ENCODE measurements at places on chromosomes 6 and 20.

GRCh38 chr6:3370361-3371221, 86.3 kb downstream of the SLC22A23 start:
- no peak for DNase-seq

DNA sequence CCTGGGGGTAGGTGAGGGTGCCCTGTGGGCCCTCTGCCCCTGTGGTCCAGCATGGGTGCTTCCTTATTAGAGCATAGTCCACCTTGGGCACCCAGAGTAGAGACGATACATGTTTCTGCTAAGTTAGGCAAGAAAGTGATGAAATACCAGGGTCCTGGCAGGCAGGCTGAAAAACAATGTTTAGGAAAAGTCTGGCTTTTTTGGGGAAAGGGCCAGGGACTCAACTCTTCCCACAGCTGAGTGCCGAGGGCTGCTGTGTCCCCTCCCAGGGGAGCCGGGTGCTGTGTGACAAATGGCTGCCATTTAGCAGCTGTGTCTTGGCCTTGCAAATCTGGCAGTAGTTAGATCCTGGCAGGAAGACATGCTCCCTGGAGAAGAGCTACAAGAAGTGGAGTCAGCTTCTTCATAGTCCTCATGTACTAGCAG, 61.5 kb downstream of the RREB1 start:
- DNase-seq = no peak

DNA sequence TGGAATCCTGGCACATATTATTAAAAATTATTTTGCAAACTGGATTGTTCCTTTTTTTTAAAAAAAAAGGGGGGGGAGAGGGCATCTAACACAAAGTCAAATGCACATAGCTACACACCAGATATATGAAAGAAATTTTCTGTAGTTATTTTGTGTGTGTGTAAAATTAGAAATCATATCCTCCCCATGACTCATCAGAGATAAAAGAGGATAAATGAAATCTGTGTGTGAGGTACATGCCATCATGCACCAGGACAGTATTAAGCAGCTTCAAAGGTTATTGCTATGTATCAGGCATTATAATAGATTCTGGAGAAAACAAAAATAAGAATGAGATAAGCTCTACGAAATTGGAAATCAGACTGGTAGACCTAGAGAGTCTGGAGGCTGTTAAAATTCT, 5.2 kb downstream of the BTBD9 start:
- no peak for DNase-seq

- DNase-seq = no peak
Observed at GRCh38 chr6:54254886-54255285, 53.4 kb upstream of the TINAG start.

DNA sequence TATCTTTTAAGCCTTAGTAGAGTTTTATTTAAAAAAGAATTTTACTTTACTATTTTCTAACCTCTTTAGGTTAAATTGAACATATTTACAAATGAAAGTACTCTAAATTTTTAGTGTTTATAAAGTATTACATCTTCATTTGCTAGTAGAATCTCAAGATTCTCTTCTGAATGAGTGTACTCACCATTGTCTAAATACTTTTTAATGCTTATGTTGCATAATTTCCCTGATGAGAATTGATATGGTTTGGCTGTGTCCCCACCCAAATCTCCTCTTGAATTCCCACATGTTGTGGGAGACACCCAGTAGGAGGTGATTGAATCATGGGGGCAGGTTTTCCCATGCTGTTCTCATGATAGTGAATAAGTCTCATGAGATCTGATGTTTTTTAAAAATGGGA, 53.6 kb downstream of the VIP start:
- no peak for DNase-seq

DNA sequence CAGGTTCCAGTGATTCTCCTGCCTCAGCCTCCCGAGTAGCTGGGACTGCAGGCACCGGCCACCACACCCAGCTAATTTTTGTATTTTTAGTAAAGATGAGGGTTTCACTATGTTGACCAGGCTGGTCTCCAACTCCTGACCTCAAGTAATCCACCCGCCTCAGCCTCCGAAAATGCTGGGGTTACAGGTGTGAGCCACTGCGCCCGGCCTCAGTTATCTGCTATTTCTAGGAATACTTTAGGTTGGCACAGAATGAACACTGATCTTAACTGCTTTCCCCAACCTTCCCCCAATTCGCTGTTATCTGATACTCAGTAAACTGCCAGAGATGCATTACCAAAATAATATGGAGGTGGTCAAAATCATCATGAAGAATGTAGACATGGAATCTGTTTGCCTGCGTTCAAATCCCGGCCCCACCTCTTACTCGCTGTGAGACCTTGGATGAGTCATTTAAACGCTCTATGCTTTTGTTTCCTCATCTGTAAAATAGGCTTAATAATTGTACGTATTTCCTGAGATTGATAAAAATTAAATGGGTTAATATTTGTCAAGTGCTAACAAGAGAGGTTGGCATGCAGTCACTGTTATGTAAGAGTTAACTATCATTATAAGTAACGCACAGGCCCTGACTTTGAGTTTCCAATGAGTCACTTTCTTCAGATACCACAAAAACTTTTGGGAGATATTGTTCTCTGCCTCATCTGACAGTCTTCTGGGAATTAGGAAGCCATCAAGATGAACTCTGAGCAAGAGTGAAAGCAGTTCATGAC, 44.5 kb upstream of the NCOA3 start:
- DNase-seq = no peak

- DNase-seq = no peak
Observed at GRCh38 chr20:25280051-25280573, 32.2 kb downstream of the PYGB start.

DNA sequence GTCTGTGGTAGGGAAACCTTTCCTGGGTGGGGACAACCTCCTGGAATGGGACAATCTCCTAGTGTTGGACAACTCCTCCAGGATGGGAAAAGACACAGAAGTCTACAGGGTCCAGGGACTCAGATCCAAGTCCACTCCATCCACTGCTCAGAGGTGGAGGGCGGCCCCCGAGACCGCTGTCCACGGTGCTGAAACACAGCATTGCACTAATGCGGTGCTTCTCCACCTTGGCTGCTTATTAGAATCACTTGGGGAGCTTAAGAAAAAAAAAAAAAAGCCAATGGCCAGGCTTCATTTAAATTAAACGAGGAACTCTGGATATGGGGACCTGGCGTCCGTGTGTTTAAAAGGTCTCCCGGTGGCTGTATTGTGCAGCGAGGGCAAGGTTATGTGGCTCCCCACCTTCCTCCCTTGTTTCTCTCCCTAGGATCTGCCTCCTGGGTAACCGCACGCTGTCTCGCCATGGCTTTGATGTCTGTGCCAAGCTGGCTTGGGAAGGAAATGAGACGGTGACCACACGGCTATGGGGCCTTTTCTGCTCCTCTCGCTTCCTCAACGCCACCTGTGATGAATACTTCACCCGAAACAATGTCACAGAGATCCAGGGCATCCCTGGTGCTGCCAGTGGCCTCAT, 12.0 kb downstream of the SLC12A5 start:
- DNase-seq = peak; percentile 39

DNA sequence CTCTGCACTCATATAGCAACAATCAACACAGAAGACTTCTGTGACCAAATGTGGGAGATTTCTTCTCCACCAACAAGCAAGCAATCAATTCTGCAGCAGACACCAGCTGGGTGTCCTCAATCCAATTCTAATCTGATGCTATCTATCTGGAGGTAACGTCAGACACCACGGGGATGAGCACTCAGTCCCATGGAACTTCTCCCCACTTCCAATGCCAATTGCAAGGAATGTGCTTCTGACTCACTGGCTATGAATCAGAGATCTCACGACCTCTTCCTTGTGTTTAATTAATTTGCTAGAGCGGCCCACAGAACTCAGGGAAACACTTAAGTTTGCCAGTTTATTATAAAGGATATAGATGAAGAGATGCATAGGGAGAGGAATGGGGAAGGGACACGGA, 103.5 kb upstream of the SIRPG start:
- DNase-seq = no peak

- peak; percentile 17 for DNase-seq
Observed at GRCh38 chr6:117449549-117450439, 24.1 kb upstream of the ROS1 start.

- no peak for DNase-seq
Observed at GRCh38 chr6:31978831-31979230, 3.0 kb upstream of the C4A start.

GRCh38 chr20:36035745-36036144, 67.4 kb downstream of the CNBD2 start:
- DNase-seq = no peak

- DNase-seq = no peak
Observed at GRCh38 chr6:122853259-122853995, 64.4 kb downstream of the SMPDL3A start.

DNA sequence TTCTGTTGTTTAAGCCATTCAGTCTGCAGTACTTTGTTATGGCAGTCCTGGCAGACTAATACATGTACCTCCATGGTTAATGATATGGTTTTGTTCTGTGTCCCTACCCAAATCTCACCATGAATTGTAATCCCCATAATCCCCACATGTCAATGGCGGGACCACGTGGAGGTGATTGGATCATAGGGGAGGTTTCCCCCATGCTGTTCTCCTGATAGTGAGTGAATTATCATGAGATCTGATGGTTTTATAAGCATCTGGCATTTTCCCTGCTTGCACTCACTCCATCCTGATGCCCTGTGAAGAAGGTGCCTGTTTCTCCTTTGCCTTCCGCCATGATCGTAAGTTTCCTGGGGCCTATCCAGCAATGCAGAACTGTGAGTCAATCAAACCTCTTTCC, 57.5 kb upstream of the NT5E start:
- no peak for DNase-seq

GRCh38 chr6:118186672-118187567, 279.9 kb downstream of the SLC35F1 start:
- no peak for DNase-seq

DNA sequence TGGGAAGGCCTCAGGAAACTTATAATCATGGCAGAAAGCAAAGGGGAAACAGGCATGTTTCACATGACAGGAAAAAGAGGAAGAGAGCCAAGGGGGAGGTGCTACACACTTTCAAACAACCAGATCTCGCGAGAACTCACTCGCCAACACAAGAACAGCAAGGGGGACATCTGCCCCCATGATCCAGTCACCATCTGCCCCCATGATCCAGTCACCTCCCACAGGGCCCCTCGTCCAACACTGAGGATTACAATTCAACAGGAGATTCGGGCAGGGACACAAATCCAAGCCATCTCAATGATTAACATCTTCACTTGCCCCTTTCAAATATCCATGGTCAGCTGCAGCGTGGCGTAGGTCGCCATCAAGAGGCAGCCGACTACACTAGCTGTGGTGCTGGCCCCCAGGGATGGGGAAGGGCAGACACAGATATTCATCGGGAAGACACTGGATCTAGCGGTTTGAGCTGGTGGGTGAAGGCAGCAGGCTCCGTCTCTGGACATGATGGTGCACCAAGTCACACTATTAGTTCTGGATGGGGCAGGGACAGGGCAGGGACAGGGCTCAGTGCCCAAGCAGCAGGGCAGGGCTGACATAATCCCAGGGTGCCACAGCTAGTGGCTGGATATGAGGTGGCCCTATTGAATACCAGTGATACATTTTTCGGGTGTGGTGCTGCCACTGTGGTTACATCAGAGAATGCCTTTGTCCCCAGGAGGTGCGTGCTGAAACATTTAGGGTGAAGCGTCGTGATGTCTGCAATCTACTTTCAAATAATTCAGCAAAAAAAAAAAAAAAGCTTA, 31.6 kb downstream of the TUBB2B start:
- DNase-seq = no peak

- DNase-seq = no peak
Observed at GRCh38 chr6:115004982-115005381, 662.2 kb upstream of the HS3ST5 start.

GRCh38 chr20:48638546-48638945, 189.3 kb downstream of the PREX1 start:
- no peak for DNase-seq

- DNase-seq = no peak
Observed at GRCh38 chr20:834151-834746, 734 bp downstream of the FAM110A start.

DNA sequence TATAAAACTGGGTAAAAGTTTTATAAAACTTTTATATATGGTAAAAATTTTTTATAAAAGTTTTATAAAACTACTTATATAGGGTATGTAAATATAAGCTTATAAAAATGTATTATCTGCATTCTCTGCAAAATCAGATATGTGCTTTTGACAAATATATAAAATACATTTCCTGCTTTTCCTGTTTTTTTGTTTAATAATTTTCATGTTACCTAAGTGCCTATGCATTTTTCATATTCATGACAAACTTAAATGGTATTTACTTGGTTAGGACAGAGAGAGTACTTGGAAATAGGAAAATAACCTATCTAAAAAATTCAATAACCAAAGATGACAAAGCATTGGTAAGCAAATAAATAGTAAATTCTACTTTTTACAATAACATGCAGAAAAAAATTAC, 41.2 kb downstream of the ADGRG6 start:
- DNase-seq = no peak

GRCh38 chr20:48056218-48056617, 270.9 kb upstream of the SULF2 start:
- DNase-seq = no peak

GRCh38 chr6:31572041-31572911, at the start of gene LTA:
LTA (plus strand) TSS chr6:31572289; CDS start chr6:31572743, 454 bp downstream.
- peak; percentile 72 for DNase-seq

GRCh38 chr20:23246717-23247664, 103.6 kb upstream of the NXT1 start:
- no peak for DNase-seq

DNA sequence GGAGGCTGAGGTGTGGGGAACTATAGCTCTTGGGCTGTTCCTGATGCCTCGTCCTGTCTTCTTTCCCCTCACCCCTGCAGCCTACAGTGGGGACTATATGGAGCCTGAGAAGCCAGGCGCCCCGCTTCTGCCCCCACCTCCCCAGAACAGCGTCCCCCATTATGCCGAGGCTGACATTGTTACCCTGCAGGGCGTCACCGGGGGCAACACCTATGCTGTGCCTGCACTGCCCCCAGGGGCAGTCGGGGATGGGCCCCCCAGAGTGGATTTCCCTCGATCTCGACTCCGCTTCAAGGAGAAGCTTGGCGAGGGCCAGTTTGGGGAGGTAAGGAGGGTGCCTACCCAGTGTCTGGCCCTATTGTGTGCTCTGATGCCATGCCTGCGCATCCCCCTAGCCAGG, 11.5 kb upstream of the GTF2H4 start:
- DNase-seq = no peak

GRCh38 chr6:119170447-119171087, 92.1 kb upstream of the FAM184A start:
- DNase-seq = no peak

GRCh38 chr6:157300006-157300405, 23.3 kb downstream of the TMEM242 start:
- no peak for DNase-seq

DNA sequence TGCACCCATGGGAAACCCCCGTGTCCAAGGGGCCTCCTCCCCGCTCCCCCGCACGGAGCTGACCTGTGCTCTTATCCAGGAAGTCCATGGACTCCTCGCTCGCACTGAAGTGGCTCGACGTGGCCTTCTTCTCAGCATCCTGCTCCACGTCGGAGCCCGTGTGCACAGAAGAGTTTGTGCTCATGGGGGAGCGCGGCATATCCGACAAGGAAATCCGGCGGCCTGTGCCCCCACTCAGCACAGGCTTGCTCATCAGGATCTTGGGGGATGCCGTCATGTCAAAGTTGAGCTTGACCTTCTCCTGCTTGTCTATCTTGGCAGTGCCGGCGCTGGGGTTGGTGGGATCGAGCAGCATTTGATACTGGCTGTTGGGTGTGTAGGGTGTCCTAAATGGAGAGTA, 80.2 kb downstream of the ZMYND8 start:
- no peak for DNase-seq

GRCh38 chr6:37602801-37603200, 94.9 kb downstream of the MDGA1 start:
- DNase-seq = no peak

GRCh38 chr6:90460051-90460450, 126.8 kb downstream of the MAP3K7 start:
- DNase-seq = peak; percentile 67

All from stimulated activated CD8-positive, alpha-beta memory T cell treated with anti-CD3 and anti-CD28 coated beads, Interleukin-2, amount 100 ng/mL, for 48 hours (primary cell).